ENCODE measurements at places on chromosomes 5 and 9.

- no peak for DNase-seq
Observed at GRCh38 chr5:55601204-55601618, 66.4 kb upstream of the PLPP1 start.

DNA sequence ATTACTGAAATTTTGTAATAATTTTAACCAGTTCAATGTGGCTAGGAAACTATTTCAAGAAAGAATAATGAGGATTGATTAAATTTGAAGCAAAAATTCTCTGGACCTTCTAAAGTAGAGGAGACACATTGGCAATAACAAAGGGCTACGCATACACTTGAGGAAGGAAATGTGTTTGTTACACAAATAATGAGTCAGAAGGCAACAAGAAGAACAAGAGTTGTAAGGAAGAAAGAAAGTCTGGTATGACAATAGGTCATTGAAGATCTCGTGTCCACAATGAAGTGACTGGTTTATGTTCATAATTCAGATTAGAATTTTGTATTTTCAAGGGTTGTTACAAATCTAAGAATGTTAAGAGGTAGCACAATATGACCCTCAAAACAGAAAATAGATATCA, 25.8 kb downstream of the ST8SIA4 start:
- no peak for DNase-seq

DNA sequence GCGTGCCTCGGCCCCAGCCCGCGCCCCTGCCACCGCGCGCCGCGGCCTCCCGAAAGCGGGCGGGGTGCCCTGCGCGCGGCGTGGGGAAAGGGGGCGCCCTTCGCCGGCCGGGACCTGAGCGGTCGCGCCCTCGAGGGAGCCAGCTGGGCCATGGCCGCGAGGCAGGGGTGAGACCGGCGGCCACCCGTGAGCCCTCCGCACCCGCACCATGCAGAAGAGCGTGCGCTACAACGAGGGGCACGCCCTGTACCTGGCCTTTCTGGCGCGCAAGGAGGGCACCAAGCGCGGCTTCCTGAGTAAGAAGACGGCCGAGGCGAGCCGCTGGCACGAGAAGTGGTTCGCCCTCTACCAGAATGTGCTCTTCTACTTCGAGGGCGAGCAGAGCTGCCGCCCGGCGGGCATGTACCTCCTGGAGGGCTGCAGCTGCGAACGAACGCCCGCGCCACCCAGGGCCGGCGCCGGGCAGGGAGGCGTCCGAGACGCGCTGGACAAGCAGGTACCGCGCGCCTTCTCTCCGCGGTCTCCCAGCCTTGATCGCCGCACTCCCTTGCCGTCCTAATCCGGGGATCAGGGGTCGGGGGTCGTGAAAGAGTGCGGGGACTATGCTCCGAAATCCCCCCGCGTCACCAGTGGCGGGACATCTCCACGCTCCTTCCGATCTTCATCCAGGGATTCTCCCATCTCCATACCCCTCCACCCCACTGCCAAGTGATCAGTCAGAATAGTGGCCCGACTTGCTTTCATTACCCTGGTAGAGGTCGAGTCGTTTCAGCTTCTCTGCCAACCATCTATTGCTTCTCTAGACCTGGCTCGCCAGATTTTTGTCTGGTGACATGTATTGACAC, 590 bp downstream of the RASGRF2 start:
- no peak for DNase-seq

DNA sequence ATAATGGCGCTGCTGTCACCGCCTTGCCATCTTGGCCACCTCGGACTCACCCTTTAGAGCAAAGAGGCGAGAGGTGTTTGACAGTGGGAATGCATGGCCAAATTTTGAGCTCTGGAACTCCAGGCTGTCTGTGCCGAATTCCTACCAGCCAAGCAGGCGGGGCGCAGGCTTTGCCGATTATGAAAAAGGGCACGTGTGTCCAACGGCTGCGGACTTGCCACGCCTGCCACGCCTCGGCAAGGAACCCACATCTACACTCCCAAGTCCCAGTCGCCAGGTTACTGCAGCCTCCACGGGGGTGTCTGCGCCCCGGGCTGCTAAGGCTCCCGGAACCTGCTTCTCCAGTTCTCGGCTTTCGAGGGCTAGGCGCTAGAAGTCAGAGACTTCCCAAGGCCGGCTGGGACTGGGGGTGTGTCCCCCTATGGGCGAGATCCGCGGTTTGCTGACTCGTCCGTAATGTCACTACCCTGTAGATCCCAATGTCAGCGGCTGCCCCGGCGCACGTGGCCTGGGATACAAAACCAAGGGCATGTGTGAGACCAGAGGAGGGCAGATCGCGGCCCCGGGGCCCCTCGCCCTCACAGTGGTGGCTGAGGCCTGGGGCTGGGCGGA, 2.8 kb downstream of the NPR3 start:
- no peak for DNase-seq

DNA sequence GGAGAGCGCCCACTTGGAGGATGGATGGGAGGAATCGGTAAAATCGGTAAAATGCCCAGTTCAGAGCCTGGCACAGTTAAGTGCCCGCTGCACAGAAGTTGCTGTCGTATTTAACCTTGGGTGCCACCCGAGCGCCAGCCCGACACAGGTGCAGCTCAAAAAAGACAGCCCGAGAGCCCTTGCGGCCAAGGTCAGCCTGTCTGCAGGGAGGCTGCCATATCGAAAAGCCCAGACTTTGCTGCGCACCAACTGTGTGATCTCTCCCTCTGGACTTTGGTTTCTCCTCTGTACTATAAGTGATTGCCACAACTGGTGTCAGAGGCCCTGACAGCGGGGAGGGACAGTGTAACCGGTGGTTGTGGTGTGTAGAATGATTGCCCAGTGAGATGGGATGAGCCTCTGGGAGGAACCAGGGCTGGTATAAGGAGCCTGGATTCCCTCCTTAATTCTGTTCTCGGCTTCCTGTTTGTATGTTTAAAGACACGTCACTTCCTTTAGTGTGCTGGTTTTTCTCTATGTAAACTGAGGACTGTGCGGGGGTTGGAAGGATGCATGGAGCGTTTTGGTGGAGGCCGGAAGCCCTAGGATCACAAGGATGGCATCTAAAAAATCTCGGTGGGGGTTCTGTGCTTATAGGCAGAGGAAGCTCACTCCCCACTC, 792 bp downstream of the NTMT1 start:
- no peak for DNase-seq

DNA sequence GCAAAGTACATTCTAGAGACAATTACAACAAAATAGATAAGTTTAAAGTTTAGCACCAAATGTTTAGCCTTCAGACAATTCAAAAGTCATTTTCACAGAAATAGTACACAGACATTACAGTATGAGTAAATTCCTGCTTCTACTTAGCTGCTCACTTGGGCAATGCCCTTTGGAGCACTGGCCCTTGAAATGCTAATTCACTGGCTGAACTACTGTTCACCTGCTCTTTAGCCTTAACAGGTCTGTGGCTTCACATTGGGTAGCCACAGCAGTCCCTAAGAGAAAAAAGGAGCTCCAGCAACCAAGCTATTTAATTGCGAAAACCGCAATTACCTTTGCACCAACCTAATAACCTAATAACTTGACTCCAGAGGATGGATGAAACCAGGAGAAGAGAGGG, 916.2 kb upstream of the DMAC1 start:
- DNase-seq, result no peak

DNA sequence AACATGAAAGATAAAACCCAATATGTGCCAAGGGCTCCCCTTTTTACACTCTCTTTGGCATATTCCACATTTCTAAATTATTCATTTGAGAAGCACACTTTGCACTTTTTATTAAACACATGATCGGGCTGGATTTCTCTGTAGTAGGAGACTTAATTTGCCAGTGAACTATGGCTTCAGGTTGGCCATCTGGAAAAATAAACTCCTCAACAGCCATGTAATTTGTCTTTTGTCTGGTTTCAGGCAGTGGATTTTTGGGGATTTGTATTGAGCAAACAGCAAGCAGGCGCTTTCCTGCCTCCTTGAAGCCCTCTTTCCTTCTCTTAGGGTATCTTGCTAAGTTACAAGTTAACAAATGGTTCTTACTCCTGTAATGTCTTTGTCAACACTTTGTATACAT, 73.0 kb upstream of the DMRTA1 start:
- DNase-seq, result no peak

- DNase-seq, result no peak
Observed at GRCh38 chr5:119276978-119277377, 78.8 kb upstream of the TNFAIP8 start.

DNA sequence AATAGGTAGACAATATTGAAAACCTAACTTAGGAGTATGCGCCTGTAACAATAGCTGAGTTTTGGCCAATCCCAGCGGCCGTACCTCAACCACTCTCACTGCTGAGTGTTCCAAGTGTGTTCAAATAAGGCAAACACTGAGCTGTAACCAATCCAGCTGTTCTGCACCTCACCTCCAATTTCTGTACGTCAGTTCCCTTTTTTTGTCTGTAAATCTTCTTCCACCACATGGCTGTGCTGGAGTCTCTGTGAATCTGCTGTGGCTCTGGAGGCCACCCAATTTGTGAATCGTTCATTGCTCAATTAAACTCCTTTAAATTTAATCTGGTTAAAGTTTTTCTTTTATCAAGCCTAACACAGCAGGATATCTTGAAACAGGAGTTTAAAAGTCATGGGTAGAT, 116.3 kb downstream of the SLC28A3 start:
- no peak for DNase-seq

DNA sequence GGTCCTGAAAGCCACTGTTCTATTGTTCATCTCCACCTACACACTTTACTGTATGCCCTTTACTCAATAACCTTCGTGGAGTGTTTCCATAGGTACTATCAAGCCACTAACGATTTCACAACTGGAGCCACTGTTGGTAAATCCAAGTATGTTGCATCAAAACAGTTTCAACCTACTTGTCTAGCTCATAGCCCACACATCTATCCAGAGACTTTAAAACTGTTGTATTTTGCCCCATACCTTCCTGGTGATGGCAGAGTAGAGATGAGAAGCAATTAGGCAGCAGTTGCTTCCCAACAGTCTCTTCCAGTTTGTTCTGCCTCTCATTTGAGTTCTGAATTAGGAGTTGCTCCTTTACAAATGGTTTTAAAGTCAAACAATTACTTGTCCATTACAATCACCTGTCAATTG, 607 bp downstream of the FAXDC2 start:
- DNase-seq, result peak; percentile 15

- no peak for DNase-seq
Observed at GRCh38 chr9:126462617-126463016, 136.0 kb downstream of the MVB12B start.

- no peak for DNase-seq
Observed at GRCh38 chr5:109553846-109554245, 135.9 kb upstream of the MAN2A1 start.

Measured in AML-193 (cell line).